ENCODE measurements at places on chromosomes 13 and 19. TPM values are rescaled to one million over a fixed set of nuclear protein-coding genes. Genes with fewer than 3 reads are reported as not detected.

The SHISA2 gene
- 21.6 TPM for total RNA-seq

The SLC25A30 gene
- total RNA-seq = 14.2 TPM

The ZNF738 gene
- 13.1 TPM for total RNA-seq

The CYP4F12 gene
- total RNA-seq = 50.9 TPM

The SHISA7 gene
- not detected for total RNA-seq

The OLFM2 gene
- total RNA-seq = 19.5 TPM

The KIR2DL1 gene
- not detected for total RNA-seq

The CYP2A6 gene
- not detected for total RNA-seq

The APOC1 gene
- 80.1 TPM for total RNA-seq

The FRY gene
- 16.4 TPM for total RNA-seq

The CEACAM1 gene
- total RNA-seq = 21.4 TPM

The WDR88 gene
- 3.9 TPM for total RNA-seq

The SLC6A16 gene
- 4.3 TPM for total RNA-seq

The LILRB1 gene
- 1.2 TPM for total RNA-seq

The TINCR gene
- 8.4 TPM for total RNA-seq

DNA sequence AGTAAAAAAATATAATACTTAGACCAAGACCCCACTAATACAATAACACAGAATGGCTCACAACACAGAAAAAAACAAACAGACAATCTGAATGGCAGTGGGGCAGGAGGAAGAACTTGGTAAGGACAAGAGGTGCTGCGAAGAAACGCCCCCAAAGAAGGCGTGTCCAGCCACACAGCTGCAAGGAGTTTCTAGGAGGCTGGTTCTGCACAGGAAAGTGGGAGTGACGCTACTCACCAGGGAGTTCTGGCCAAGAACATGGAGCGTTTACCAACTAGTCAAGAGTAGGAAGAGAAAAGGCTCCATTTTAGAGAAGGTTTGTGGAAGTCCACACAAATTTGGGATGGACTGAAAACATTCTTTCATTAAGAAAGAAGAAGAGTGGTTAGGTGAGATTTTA, 95.3 kb upstream of the SLC15A1 start:
- no peak for DNase-seq

DNA sequence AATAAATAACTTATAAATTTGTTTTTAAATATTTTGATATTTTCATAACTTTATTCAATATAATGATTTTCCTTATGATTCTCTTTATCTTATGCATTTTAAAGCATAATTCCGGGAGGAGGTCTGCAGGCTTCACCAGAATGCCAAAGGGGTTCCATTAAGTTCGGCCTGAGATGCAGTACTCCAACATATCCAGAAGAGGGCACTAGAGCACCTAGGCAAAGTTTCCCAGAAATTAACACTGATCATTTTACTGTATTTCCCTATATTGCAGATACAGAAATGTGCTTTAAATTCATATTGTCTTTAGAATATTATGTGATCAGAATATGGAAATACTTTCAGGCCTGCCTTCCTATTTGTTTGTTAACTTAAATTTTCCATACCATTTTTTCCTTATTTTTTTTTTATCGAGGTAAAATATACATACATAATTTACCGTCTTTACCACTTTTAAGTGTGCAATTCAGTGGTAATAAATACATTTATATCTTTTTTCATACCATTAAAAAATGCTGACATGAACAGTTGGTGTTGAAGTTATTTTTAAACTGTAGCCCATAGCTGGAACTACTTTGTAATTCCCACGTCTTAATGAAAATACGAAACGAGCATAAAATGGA, 58.9 kb upstream of the TM9SF2 start:
- DNase-seq = peak; percentile 40

DNA sequence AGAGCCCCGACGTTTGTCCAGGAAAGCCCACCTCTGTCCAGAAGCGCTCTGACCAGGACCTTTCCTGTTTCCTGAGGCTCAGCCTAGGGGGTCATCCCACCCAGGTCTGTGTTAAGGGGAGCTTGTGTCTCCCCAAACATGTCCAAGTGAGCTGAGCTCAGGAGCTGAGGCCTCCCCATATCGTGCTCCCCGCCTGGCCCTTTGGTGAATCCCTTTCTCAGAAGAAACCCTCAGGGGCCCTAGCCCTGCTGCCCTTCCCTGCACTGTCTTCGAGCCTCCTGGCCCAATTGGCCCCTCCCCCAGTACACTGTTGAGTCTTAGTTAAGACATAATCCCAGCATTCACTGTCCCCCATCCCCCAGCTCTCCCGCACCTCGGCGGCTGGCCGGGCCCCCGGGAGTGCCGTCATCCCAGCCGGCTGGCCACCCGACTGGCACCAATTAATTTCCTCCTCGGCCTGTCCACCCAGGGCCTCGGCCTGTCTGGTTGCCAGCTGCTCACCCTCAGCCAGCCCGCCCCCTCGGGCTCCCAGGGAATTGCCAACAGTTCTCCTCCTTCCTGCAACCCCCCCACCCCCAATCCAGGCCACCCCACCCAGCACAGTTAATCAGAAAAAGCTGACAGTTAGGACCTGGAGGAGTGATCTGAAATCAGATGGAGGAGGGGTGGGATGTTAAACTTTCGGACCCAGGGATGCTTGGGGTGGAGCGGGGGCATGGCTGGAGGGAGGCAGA, 13.6 kb downstream of the IER2 start:
- DNase-seq = peak; percentile 40

- DNase-seq = no peak
These were observed 224.5 kb downstream of the EFNB2 start for GRCh38 chr13:106311004-106311403.

DNA sequence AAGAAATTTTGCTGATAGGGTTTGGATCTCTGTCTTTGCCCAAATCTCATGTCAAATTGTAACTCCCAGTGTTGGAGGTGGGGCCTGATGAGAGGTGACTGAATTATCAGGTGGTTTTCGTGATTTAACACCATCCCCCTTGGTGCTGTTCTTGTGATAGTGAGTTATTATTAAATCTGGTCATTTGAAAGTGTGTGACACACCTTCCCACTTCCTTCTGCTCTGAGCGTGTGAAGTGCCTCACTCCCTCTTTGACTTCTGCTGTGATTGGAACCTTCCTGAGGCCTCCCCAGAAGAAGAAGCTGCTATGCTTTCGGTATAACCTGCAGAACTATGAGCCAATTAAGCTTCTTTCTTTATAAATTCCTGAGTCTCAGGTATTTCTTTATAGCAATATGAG, 632.0 kb downstream of the SLITRK5 start:
- no peak for DNase-seq

DNA sequence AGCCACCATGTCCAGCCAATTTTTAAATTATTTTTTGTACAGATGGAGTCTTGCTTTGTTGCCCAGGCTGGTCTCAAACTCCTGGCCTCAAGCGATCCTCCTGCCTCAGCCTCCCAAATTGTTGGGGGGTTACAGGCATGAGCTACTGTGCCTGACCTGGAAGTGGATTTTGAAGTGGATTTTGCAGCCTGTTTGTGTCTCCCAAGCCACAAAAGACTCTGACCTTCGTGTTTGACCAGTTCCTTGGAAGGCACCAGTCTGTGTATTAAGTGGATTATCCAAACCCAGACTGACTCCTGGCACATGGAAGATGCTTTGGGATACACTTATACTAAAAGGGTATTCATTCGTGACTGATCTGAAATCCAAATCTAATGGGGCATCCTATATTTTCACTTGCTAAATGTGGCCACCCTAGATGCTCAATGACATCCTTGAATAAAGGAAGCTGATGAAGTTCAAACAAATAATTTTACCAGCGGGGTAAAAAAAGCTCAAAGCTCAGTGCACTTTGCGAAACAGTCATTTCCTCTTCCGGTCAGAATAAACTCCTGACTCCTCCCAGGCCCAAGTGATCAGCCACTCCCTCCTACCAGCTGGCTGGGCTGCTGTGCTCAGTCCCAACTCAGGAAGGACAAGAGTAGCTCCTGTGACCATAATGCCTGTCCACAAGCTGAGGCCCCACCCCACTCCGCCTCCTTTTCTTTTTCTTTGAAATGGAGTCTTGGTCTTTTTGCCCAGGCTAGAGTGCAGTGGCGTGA, 32.6 kb upstream of the GATAD2A start:
- DNase-seq = no peak

GRCh38 chr13:94384231-94384905, 95.1 kb downstream of the DCT start:
- no peak for DNase-seq

GRCh38 chr13:77697217-77698103, at the start of gene SLAIN1:
Gene SLAIN1 (plus strand): TSS chr13:77697687. CDS start chr13:77697914, 227 bp downstream.
- peak; percentile 84 for DNase-seq

DNA sequence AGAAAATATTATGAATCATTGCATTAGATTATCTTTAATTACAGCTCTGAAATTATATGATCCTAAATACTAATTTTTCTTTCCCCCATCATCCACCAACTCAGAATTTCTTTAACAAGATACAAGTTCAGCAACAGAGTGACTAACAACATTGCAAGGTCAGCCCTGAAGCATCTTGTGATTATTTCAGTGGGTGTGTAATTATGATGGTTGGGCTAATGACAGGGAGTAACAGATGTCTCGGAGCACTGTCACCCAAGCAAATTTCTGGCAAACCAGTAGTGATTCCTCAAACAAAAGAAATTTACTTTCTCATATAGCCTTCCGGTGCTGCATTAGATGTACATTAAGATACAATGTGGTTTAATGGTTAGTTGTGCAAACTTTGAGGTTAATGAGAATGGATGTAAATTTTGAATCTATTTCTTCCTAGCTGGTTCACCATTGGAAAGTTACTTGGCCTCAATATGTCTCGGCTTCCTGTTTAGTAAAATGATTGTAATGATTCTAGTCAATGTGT, 238.9 kb downstream of the ITGBL1 start:
- DNase-seq = no peak

DNA sequence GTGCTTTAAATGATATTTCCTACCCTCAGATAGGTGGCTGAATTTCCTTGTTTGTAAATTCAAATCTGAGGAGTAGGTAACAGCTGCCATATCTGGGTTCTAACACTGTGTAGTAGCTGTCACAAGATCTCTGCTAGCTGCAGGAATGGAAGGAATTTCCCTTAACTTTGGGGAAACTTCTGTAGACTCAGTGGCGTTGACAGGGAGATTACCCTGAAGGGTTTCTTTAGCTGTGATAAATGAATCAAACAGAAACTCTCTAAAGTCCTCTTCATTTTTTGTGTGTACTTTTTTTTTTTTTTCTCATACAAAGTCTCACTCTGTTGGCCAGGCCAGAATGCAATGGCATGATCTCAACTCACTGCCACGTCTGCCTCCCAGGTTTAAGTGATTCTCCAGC, 5.3 kb upstream of the EPSTI1 start:
- no peak for DNase-seq

- no peak for DNase-seq
These were observed 14.7 kb downstream of the SMARCA4 start for GRCh38 chr19:10975374-10976130.

DNA sequence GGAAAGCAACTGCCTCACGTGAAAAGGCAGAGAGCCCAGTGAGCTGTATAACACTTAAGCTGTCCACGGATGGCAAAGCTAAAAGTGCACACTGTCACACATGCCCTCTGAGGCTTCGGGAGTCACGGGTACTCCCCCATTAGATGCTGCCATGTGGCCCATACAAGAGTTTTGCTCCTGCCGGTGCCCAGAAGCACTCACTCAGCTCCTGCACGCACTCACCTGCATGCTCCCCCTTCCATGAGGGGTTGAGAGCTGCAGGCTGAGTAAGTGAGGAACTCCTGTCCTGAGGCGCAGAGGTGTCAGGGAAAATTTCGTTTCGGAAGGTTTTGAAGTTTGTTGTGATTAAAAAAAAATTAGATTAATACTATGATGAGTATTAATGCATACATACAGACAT, 939.2 kb upstream of the ATXN8OS start:
- DNase-seq = no peak

GRCh38 chr19:48619692-48620585, 633 bp downstream of the SPHK2 start:
- DNase-seq = no peak

DNA sequence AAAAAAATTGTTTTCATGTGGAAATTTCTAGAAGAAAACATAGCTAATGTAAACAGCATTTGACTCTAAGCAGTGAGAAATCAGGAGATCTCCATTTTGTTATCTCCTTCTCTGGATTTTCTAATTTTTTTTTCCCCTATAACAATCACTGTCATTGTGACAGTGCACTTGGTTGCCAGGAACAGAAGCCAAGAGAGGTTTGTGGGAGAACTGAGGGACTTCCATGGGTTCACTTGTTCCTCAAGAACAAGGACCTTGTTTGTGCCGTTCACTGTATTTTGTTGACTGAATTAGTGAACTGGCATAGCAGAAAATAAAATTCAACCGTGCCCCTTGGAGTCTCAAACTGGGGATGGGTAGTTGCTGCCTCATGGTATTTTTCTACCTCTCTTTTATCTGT, 17.1 kb downstream of the SHISA7 start:
- no peak for DNase-seq

- no peak for DNase-seq
These were observed 1157.2 kb downstream of the OLFM4 start for GRCh38 chr13:54185785-54186184.

GRCh38 chr19:15563325-15563794, 51.7 kb upstream of the CYP4F8 start:
- DNase-seq = peak; percentile 53

DNA sequence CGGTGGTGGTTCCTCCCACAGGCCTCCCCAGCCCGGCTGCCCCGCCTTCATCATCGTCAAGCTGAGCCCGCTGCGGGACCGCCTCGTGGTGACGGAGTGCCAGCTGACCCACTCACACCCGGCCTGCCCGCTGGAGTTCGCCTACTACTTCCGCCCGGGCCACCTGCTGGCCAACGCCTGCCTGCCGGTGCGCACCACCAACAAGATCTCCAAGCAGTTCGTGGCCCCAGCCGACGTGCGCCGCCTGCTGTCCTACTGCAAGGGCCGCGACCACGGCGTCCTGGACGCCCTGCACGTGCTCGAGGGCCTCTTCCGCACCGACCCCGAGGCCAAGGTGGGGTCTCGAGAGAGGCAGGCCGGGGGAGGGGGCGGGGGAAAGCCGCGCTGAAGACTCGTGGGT, 12.0 kb downstream of the ZSWIM9 start:
- DNase-seq = no peak

GRCh38 chr13:51083706-51084105, 27.4 kb downstream of the C13orf42 start:
- DNase-seq = no peak

- DNase-seq = no peak
These were observed 287.1 kb downstream of the TBC1D4 start for GRCh38 chr13:75194717-75195462.

DNA sequence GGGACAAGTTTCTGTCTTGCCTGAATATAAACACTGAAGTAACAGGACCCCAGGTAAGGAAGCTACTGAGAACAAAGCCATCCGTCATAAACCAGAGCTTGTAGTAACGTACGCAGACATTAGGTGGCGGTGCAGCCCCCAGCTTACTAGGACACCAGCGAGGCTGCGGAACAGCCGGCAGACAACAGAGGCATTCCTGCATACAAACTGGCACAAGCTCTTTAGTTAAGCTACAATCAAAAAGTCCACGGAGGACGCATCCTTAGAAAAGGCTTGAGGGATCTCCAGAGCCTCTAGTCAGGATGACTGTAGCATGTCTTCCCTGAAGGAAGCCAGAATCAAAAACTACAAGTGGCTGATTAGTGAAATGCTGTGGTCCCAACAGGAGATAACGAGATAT, 26.2 kb downstream of the ZNF160 start:
- peak; percentile 19 for DNase-seq
